NCI-H1048 (cell line): ENCODE measurements at places on chromosomes 11 and 22.

- no peak for DNase-seq
These were observed 53.3 kb upstream of the ARFGAP3 start for GRCh38 chr22:42910221-42910942.

GRCh38 chr11:87392665-87393064 lies 354.9 kb downstream of the TMEM135 start:
- no peak for DNase-seq

DNA sequence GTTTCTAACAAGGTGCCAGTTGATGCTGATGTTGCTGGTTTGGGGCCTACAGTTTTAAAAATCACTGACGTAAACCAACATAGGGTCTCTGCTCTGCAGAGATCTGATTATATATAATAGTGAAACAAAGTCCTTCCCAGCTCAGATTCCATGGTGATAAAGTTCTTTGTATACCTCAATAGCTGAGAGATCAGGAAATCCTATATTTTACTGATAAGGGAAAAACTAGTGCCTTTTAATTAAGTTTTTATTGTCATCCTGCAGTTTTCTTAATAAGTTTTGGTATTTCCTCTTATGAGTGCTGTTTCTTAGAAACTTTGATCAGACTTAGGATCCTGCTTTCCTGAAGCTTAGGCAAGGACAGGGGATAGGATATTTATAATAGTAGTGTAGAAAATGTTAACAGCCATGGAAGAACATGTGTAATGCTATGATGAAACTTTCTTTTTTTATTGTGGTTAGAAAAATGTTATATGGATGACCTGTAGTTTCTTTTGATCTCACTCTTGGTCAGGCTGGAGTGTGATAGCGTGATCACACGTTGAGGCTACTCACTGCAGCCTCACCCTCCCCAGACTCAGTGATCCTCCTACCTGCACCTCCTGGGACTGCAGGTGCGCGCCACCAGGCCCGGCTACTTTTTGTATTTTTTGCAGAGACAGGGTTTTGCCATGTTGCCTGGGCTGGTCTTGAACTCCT lies 14.1 kb downstream of the CAPRIN1 start:
- DNase-seq, result no peak

GRCh38 chr11:1008001-1008802 lies 28.3 kb downstream of the MUC6 start:
- DNase-seq, result no peak

- DNase-seq, result no peak
These were observed 14.7 kb downstream of the DEPDC5 start for GRCh38 chr22:31768422-31769059.
